ENCODE measurements at places on chromosomes 11 and 22. TPM values are rescaled to one million over a fixed set of nuclear protein-coding genes. Genes with fewer than 3 reads are reported as not detected.

The KREMEN1 gene
- total RNA-seq, result 0.43 TPM

The CNTF gene
- total RNA-seq, result 1.8 TPM

The LGALS1 gene
- 247 TPM for total RNA-seq

DNA sequence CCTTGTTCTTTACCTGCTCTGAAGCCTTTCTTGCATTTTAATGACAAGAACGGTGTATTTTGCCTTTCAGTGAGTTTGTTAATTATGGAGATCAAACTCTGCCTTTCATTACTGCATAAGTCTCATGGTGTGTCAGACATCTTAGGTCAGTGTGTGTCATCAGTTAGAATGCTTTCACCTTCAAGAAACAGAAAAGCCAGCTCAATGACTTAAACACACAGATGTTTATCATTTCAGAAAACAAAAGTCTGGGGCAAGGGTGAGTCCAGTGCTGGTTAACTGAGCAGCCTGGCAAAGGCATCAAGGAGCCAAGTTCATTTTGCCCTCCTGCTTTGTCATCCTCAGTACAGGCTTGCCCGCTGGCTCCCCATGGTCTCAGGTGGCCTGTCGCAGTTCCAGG, 54.5 kb downstream of the PACS1 start:
- H3K27me3 ChIP-seq, result no peaks in the 10 kb centered on the region
- H3K27ac ChIP-seq, result peak overlapping the region; percentile 60
- peaks cover 73% of the 10 kb centered on the region for H3K4me1 ChIP-seq
- DNase-seq, result no peak
- H3K36me3 ChIP-seq, result peaks cover 1% of the 10 kb centered on the region

- H3K4me1 ChIP-seq, result no peaks in the 10 kb centered on the region
- H3K27me3 ChIP-seq, result peaks cover 12% of the 10 kb centered on the region
- H3K36me3 ChIP-seq, result no peaks in the 10 kb centered on the region
- no peak overlapping the region for H3K4me3 ChIP-seq
Measured at GRCh38 chr22:27075028-27075678, 417.8 kb downstream of the MIAT start.

GRCh38 chr11:117337076-117337475, 9.4 kb downstream of the CEP164 start:
- no peaks in the 10 kb centered on the region for H3K27me3 ChIP-seq
- peaks cover 14% of the 10 kb centered on the region for H3K36me3 ChIP-seq
- no peak for DNase-seq
- peaks cover 1% of the 10 kb centered on the region for H3K4me1 ChIP-seq

- H3K36me3 ChIP-seq, result peaks cover 26% of the 10 kb centered on the region
- no peaks in the 10 kb centered on the region for H3K27me3 ChIP-seq
- no peak overlapping the region for H3K4me3 ChIP-seq
- no peak overlapping the region for H3K27ac ChIP-seq
- no peak for DNase-seq
Measured at GRCh38 chr11:63879598-63880402, 37.2 kb downstream of the RCOR2 start.

- H3K27ac ChIP-seq, result no peak overlapping the region
- H3K27me3 ChIP-seq, result no peaks in the 10 kb centered on the region
Measured at GRCh38 chr11:47388697-47389576, 10.6 kb upstream of the SPI1 start.

DNA sequence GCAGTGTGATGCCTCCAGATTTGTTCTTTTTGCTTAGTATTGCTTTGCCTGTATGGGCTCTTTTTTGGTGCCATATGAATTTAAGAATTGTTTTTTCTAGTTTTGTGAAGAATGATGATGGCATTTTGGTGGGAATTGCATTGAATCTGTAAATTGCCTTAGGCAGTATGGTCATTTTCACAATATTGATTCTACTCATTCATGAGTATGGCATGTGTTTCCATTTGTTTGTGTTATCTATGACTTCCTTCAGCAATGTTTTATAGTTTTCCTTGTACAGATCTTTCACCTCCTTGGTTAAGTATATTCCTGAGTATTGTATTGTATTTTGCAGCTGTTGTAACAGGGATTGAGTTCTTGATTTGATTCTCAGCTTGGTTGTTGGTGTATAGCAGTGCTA, 18.3 kb upstream of the ZBED5 start:
- no peak overlapping the region for H3K4me3 ChIP-seq
- H3K27me3 ChIP-seq, result no peaks in the 10 kb centered on the region
- H3K4me1 ChIP-seq, result peaks cover 12% of the 10 kb centered on the region
- peaks cover 23% of the 10 kb centered on the region for H3K36me3 ChIP-seq
